ENCODE measurements at places on chromosomes 12 and 14.

- no peak for DNase-seq
Measured at GRCh38 chr14:99174081-99174769, 97.8 kb downstream of the BCL11B start.

DNA sequence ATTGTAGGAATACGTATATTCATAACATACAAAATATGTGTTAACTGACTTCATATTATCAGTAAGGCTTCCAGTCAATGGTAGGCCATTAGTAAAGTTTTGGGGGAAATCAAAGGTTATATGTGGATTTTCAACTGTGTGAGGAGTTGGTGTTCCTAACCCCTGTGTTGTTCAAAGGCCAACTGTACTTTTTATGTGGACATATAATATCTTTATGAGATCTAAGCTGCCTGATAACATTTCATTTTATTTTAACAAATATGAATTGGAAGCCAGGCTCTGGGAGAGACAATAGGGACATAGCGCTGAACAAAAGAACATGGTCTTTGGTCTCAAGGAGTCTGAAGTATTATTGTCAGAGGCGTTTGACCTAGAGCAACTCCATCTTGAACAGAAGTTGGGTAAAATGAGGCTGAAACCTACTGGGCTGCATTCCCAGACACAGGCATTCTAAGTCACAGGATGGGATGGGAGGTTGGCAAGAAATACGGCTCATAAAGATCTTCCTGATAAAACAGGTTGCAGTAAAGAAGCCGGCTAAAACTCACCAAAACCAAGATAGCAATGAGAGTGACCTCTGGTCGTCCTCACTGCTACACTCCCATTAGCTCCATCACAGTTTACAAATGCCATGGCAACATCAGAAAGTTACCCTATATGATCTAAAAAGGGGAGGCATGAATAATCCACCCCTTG, 147.2 kb downstream of the KSR2 start:
- no peak for DNase-seq

DNA sequence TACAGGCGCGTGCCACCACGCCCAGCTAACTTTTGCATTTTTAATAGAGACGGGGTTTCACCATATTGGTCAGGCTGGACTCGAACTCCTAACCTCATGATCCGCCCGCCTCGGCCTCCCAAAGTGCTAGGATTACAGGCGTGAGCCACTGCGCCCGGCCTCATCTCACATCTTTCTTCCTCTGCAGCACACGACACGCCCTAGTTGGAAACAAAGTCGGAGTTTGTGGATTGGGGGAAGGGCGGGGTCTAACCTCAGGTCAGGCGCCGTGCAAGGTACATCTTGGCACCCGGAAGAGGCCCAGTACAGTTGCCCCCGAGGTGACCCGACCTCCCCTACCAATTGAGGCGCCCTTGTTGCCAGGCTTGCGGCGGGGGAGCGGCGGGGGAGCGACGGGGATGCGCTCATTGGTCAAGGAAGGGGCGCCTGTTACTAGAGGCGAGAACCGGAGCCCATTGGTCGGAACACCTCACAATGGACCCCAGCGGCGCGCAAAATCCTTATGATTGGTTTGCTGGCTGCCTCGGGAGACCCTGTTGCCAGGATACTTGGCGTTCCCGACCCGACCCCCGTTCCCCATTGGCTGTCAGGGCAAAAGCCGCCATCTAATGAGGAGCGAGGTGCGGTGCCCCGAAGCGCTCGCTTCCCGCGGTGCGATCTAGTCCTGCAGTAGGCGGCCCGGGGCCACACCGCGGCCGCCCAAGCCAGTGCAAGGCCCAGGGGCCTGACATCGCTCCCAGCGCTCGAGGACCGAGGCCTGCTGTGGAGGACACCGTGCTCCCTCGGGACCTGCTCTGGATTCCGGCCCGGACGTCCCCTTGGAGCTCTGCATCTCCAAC, at the start of gene REC8:
TSS of gene REC8 (plus strand) at position 659 of the 839 bp plus-strand sequence. CDS start 473 bp downstream, outside the sequence.
- peak; percentile 94 for DNase-seq

GRCh38 chr14:68782091-68782981, 10.5 kb downstream of the ZFP36L1 start:
- no peak for DNase-seq

- DNase-seq = no peak
Measured at GRCh38 chr12:65081496-65081895, 39.6 kb downstream of the WIF1 start.

- no peak for DNase-seq
Measured at GRCh38 chr14:44767646-44768173, 194.0 kb downstream of the KLHL28 start.

Data from DMS153 (cell line).